ENCODE measurements at places on chromosomes 11 and 22.

DNA sequence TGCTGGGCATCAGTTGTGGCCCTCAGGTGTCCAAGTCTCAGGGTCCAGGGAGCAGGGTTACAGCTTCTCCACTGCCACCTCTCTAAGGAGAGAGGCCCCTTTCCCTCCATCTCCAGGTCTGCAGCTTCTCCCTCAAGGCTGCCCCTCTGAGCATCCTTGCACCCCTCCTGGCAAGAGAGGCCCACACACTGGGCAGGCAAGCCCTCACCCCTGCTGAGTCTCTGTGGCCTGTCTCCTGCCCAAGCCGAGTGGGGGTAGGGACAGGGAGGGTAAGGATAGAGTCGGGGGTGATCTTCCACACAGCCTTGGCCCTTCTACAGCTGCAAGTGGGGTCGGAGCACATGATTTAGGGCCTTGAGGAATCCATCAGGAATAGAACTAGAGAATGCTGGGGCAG lies 76.6 kb downstream of the ST3GAL4 start:
- DNase-seq = no peak

- DNase-seq = peak; percentile 56
These were observed 7.5 kb downstream of the P2RX3 start for GRCh38 chr11:57345555-57346211.

DNA sequence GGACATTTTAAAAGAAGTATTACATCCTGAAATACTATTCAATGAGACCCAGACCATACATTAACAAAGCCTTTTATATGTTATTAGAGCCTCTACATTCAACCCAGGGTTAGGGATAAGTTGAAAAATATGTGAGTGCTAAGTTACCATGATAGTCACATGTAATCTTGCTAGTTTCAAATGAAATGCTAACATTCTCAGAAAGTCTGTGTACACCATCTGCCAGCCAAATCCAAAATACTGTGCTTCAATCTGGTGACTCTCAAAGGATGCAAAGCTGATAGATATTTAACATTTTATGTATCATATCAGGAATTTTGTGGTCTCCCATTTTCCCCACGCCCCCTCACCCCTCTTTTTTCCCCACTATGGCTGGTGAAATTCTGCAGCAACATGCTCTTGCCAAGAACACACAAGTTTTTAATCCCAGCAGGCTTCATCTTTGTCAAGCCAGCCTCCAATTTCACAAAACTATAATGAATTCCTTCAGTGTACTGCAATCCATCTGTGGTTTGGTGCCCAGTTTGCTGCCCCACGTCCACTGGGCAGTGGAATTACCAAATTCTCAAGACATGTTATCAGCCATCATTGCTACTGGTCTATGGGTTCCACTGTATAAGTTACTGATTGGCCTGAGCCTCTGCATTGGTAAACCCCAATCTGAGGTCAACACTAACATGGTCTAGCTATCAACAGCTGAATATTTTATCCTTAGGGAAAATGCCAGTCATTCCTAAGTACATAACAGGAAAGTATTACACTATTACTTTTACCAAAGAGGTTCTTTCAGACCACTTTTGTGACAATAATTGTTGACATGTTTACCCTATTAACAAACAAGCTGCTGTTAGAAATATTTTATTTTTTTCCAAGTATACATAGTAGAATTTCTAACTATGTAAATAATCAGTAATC lies 1.5 kb upstream of the PICALM start:
- no peak for DNase-seq

- no peak for DNase-seq
These were observed 5.7 kb upstream of the TTLL8 start for GRCh38 chr22:50063589-50064393.

DNA sequence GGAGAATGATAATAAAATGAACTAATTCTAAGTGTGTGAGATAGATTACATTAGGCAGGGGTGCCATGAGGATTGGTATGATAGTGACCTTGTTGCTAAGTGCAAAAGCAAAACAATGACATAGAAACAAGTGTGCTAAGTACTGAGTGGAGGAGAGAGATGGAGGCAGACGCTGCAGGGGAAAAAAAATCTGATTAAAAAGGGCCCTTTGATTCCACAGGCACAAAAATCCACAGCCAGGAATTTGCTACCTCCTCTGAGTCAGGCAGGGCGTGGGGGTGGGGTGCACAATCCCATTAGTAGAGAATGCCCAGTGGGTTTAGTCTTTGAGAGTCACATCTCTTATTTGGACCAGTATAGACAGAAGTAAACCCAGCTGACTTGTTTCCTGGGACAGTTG lies at the start of gene CNTF:
Gene CNTF (plus strand): TSS at position 322 of the 400 bp plus-strand sequence. CDS start 88 bp downstream, outside the sequence.
- DNase-seq = no peak

DNA sequence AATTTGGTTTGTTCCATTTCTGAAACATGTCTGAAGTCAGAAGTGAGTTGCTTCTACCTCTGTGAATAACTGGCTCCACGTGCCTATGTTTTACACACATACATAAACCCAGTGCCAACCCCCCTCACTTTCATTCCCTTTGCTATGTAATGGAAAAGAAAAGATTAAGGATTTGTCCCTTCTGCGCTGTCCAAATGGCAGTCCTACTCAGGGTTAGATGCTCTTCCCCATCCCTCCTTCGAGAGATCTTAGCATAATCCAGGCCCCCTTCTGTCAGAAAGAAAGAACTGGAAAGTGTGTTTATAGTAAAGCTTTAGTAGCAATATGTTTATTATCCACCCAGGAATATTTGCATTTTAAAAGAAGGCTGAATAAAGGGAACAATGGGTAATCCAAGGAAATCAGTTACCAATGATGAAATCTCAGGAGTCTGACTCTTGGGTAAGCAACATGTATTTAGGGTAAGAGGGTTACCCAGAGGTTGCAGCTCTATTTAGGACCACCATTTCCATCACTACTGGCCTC lies 3.1 kb upstream of the LAYN start:
- no peak for DNase-seq

GRCh38 chr11:78270971-78271370 lies 82.3 kb downstream of the USP35 start:
- no peak for DNase-seq

DNA sequence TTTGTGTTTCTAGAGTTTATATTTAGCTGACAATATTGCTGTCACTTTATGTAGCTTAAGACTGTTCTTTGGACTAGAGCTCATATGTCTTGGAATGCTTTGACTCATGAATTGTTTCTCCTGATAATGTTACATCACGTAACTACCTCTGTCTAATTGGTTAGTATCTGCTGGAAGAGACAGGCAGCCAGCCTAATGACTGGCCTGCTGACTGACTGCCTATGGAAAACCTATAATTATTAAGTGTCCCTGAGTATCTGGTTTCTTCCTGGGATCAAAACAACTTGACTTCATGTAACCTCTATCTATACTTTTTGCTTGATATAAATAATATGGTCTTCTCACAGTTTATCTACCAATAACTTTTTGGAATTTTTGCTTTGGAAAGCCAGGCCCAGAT lies 9.4 kb downstream of the SOX6 start:
- DNase-seq = no peak

GRCh38 chr11:132187386-132187785 lies 817.0 kb downstream of the NTM start:
- no peak for DNase-seq

GRCh38 chr22:17603668-17604067 lies 24.9 kb downstream of the ATP6V1E1 start:
- no peak for DNase-seq

DNA sequence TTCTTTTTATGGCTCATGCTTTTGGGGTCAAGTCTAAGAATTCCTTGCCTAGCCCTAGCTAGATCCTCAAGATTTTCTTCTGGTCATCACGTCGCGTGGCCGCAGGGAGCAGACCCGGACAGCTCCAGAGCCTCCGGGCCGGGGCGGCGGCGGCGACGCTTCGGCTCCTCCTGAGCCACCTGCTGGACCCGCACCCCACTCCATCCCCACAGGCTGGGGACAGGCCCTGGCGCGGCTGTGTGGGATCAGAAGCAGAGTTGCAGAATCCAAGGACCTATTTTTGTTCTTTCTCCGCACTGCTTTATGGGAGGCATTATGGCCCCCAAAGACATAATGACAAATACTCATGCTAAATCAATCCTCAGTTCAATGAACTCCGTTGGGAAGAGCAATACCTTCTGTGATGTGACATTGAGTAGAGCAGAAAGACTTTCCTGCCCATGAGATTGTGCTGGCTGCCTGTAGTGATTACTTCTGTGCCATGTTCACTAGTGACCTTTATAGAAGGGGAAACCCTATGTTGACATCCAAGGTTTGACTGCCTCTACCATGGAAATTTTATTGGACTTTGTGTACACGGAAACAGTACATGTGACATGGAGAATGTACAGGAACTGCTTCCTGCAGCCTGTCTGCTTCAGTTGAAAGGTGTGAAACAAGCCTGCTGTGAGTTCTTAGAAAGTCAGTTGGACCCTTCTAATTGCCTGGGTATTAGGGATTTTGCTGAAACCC lies 12.4 kb upstream of the SCARF2 start:
- no peak for DNase-seq

GRCh38 chr11:110000031-110000502 lies 93.1 kb upstream of the ZC3H12C start:
- DNase-seq = no peak

DNA sequence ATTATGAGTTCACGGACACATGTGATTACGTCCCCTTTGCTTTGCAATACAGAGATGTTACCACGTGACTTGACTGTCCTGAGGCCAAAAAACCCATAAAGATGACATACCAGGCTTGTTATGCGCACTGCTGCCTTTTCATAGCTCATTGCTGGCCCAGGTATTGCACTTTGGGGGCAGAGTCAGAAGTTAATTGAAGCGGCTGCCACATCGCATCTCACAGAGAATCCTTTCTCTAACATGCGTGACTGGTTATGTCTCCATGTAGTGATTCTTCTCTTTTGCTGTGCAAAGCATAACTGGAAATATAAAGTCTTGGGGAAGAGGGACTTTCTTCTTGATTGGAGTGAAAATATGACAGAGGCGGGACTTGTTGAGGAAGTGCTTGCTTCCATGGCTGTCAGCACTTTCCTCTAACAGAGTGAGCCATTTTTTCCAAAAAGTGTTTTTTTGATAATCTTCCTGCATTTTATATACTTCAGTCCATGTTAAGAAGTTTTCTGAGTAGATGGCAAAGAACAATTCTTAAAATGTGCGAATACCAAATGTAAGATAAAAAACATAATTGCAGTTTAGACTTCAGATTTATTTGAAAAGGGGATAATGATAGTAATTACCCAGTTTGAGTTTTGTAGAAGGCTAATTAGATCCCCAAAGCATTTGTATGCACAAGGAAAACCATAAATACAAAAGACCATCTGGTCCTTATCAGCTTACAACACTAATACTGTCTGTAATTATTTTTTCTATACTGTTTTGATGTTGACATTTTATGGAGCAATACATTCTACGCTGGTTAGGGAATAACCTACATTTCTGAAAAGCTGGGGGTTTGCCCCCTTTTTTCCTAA lies 324.6 kb upstream of the MTNR1B start:
- no peak for DNase-seq

DNA sequence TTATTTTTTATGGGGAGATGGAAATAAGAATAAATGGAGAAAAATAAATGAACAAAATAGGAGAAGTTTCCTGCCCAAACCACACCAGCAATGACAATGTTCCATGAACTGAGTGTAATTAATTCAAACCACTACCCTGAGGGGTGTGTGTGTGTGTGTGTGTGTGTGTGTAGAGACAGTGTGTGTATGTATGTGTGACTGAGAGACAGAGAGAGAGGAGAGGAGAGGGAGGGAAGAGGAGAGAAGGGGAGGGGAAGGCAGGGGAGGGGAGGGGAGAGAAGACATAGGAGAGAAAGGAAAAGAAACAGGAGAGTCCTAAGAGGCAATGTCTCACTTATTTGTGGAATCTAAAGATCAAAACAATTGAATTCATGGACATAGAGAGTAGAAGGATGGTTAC lies 65.0 kb upstream of the POU2AF1 start:
- no peak for DNase-seq

GRCh38 chr11:122096272-122097112 lies 19.5 kb downstream of the BLID start:
- no peak for DNase-seq

GRCh38 chr11:119571311-119571710 lies 148.3 kb upstream of the THY1 start:
- DNase-seq = no peak

- no peak for DNase-seq
These were observed 91.3 kb upstream of the SLC25A18 start for GRCh38 chr22:17471886-17472535.

DNA sequence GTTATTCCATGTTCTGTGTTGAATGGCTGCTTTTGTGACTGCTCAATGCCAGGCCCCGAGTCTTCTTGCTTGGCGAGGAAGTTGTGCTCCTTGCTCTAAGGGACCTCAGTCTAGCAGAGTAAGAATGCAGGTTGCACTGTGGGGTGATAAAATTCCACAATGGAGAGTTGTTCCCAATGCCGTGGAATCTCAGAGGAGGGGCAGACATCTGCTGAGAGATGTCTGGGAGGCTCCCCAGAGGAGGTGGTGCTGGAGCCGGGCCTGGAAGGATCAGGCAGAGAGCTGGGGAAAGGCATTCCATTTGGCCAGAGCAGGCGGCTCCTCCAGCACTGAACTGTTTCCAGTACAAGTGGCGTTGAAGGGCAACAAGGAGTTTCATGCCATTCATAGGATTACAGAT lies 55.2 kb downstream of the ST3GAL4 start:
- no peak for DNase-seq

DNA sequence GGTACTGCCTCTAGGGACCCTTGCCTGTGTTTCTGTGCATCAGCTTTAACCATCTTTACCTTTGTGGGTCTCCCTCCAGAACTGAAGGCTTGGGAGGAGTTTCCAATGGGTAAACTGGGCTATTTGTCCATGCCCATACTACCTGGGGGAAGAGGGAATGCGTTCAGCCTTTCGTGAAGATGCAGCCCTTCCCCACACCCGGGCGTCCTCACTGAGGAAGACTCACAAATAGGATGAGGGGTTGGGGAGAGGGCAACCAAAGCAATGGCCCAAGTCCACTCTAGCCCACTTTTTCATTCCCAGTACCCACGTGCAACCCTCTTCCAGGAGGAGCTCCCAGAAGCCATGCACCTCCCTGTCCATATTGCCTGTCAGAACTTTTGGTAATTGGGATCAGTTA lies 61.8 kb upstream of the ADA2 start:
- DNase-seq = no peak

GRCh38 chr11:47332791-47333525 lies 19.5 kb downstream of the MYBPC3 start:
- DNase-seq = no peak

- DNase-seq = no peak
These were observed 1.2 kb downstream of the EPS8L2 start for GRCh38 chr11:706957-707816.

GRCh38 chr11:60339356-60339755 lies 12.3 kb downstream of the MS4A6E start:
- DNase-seq = no peak

- DNase-seq = no peak
These were observed 522.6 kb downstream of the TMEM135 start for GRCh38 chr11:87560352-87560751.

GRCh38 chr11:36012455-36012854 lies 68.6 kb downstream of the LDLRAD3 start:
- DNase-seq = no peak

GRCh38 chr11:10770626-10771254 lies 19.7 kb downstream of the CTR9 start:
- DNase-seq = no peak

- no peak for DNase-seq
These were observed 52.6 kb downstream of the TENM4 start for GRCh38 chr11:79388201-79388600.

Data from stimulated activated CD4-positive, alpha-beta T cell treated with anti-CD3 and anti-CD28 coated beads, TNF-alpha, amount 100 ng/mL, for 1 hour (primary cell).